ENCODE measurements at places on chromosomes 11 and 22.

- no peak for DNase-seq
Measured at GRCh38 chr11:8259306-8259959, 4.2 kb downstream of the LMO1 start.

- DNase-seq: no peak
Measured at GRCh38 chr11:64851831-64852351, 7.4 kb upstream of the CDC42BPG start.

- DNase-seq: no peak
Measured at GRCh38 chr11:4071914-4072313, 22.7 kb upstream of the RRM1 start.

DNA sequence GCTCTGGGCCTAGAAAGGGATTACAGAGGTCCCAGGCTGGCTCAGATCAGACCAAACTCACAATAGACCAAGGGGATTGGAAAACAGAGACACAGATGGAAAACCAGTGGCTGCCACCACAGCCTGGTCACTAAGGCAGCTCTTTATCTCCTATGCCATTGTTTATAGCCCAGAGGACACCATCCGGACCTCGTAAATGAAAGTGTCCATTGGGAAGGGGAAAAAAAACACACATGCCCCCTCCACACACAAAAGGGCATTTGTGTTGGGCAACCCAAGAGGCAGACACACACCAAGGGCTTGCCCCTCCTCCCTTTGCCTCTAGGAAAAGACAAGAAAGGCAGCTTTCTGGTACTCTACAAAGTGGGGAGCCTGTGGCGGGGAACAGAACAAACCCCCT is 85.9 kb downstream of the GAB2 start:
- no peak for DNase-seq

- no peak for DNase-seq
Measured at GRCh38 chr11:74608431-74608830, 16.0 kb downstream of the POLD3 start.

DNA sequence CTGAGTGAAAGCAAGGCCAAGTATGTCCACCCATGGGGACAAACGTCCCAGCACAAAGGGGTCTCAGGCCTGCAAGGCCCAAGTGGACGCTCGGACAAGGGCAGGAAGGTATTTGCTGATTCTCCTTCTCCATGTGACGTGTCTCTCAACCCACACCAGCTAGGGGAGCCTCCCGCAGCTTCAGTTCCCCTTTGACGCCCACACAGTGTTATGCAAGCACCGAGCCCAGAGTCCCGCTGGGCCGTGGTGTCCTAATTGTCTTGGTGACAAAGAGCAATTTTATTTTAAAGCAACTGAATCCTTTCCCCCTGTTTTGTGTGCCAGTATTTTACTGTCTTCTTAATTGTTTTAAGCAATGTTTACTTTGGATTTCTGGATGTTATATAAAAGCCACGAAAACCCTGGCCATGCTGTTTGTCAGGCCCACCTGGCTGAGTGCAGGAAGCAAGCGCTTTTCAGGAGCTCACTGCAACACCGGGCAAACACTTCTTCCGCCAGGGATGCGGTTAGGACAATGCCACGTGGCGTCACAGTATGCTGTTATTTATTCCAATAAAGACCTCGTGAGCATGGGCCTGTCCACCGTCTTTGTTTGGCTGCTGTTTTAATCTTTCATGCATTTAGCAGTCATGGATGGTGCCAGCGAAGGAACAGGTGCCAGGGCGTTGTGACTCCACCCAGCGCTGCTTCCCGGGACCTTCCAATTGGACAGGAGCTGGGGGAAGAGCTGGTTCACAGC is 8.2 kb upstream of the PARVG start:
- no peak for DNase-seq

DNA sequence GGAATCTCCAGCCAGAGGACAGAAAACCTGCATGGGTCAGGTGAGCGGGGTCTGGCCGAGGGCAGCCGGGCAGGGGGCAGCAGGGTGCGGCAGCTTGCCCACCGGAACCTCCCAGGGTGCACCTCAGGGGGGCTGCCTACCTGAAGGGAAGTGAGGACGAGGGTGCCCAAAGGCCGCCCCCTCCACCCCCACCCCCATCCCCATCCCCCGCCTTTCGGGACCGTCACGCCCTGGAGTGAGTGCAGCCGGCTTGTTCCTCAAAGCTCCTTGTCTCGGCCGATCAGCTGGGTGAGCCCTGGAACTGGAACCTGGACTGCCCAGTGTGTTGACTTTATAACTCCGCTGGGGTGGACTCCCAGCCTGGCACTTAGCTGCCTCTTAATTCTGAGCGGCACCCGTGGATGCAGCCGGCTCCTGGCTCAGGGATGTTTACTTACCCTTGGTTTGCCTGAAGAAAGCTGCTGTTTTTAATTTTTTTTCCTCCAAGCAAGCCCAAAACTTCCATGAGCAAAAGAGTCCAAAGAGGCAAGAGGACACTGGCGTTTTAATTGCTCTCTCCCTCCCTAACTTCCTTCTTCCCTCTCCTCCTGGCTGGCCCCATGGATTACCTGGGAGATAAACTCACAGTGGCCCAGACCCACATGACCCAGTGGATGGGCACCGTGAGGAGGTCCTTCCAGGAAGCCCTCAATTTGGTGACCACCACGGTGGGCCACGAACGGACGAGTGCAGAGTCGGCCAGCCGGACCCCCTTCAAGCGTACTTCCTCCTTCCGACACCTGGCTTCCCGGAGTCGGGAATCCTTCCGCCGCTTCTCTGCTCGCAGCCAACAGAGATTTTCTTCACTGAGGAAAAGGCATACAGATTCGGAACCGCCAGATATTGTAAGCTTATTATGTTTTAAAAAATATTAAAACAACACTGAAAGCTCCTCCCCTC is 87.8 kb upstream of the CRYBB3 start:
- DNase-seq: no peak

DNA sequence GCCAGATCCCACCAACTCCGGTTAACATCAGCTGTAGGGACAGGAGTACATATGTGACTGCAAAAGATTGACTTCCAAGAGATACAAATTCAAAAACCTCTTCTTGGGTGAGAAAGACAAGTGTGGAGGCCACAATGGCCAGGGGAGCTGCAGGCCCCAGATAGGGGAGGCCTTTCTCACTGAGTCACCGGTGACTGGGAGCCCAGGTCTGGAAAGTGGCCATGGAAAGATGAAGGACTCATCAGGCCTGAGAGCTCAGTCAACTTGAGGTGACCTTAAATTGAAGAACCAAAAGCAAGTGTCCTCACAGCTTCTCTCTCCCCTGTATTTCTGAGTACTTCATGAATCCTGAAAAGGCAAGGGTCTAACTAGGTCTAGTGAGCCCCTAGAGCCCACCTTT is 90.4 kb upstream of the CLPB start:
- no peak for DNase-seq

DNA sequence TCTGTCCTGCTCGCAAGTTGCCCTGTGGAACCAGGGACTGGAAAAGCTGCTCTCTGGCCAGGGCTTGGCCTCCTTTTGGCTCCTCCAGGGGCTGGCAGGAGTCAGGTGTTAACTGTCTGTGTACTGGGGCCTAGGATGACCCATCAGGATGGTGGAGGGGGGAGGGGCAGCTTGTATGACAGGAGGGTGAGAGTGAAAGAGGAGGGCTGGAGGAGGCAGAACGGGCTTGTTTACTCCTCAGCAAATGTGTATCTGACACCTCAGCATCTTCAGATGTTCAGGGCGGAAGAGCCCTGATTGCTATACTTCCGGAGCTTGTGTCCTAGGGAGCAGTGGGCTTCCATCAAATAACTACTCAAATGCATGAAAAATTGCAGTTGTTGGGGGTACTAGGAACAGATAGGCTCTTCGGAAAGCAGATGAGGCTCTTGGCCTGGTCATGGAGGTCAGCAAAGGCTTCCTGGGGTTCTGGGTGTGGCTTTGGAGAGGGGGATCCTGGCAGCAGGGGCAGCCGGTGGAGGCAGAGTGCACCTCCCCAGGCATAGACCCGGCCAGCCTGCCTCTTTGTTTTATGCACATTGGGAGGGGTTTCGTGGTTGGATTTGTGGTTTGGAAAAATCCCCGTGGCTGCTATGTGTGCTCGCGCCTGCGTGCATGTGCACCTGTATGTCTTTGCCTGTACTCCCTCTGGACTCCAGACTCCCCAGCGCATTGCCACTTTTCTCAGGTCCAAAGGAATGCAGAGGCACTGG is 31.2 kb downstream of the CD82 start:
- DNase-seq: peak; percentile 59

DNA sequence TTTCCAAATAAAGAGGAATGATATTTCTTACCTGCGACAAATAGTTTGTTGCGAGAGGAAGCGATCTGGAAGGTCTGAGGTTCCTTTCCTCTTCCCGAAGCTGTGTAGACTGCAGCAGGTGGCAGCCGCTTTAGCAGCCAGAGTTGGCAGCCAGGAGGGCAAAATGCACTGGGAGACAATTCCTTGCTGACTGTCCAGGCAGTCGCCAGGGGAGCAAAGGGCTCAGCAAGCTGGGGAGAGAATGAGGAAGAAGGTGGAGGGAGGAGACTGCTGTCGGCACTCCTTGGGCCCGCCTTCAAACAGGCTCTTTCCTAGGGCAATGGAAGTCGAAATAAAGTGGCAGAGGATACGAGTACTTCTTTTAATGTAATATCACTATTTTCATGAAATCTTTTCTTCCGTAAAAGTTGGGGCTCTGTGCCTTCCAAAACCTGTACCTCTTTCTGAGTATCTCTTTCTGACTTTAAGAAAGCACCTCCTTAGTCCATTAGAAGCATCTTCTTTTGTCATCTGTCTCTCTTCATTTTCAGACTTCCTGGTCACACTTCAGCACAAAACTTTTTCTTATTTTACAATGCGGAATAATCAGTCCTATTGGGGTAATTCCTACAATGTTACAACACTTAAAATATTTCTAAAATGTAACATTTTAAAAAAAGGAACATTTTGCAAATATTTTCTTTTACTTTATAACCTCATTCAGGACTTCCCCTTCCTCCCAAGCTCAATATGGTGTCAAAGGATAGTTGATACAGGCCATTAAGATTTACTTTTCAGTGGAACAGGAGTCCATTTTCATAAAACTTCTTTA is at the start of gene IL18:
IL18 (minus strand) TSS at position 220 of the 811 bp plus-strand sequence. CDS start 9,041 bp downstream, outside the sequence.
- DNase-seq: no peak

- no peak for DNase-seq
Measured at GRCh38 chr11:124724979-124725718, 14.6 kb upstream of the NRGN start.

GRCh38 chr11:66176650-66177049 is 91.8 kb upstream of the RAB1B start:
- no peak for DNase-seq

- no peak for DNase-seq
Measured at GRCh38 chr11:115501502-115501892, 2.7 kb downstream of the CADM1 start.

GRCh38 chr11:122786896-122787295 is 51.4 kb upstream of the CRTAM start:
- no peak for DNase-seq

DNA sequence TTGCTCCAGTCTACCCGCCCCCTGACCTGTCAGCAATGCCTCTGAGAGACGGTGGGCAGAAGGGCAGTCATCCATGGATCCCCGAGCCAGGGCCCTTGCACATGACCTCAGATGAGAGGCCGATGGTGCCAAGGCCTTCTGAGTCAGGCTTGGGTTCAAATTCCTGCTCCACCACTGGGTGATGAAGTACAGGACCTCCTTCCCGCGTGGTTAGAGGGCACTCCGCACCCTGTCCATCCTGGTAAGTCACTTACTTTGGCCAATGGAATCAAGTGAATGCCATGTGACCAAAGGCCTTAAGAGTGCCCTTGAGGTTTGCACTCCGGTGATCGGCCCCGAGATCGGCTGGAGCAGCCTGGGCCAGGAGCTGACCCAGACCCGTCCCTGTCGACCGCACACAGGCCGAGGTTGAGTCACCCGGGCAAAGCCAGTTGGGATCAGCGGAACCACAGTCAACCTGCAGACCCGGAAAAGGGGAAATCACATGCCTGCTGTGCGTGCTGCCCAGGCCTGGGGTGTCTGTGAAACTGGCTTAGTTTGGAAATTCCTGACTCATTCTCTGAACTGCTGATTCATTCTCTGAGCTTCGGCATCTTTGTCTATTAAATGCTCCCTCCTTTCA is 48.9 kb downstream of the RTL6 start:
- no peak for DNase-seq

- DNase-seq: no peak
Measured at GRCh38 chr11:122750049-122750448, 88.3 kb upstream of the CRTAM start.

DNA sequence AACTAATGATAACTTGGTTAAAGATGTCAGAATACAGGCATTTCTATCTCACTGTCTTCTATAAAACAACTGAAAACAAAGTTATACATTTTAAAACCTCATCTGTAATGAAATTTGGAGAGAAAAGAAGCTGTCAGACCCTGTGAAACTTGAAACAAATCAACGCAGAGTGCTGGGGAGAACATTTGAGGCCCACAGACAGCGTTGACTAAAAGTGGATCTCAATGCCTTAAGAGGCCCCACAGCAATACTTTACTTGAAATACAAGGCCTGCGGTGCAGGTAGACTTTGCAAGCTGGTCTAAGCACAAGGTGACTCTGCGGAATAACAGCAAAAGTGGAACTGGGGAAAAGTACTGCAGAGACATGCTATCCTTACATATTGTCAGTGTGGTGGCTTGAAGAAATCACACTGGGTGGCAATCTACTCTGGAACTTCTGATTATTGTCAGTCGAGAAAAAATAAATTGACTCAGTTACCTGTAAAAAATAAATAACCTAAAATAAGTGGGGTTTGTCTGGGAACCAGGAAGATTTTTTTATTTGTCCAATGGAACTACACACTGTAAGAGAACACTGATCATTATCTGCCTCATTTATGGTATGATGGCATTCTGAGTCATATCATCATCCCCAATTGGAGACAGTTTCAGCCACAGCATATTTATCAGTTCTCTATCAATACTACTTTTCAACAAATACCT is 138.9 kb downstream of the LUZP2 start:
- DNase-seq: no peak

GRCh38 chr11:70505331-70505731 is 107.0 kb downstream of the CTTN start:
- no peak for DNase-seq

GRCh38 chr11:103051151-103051801 is 40.7 kb downstream of the DCUN1D5 start:
- DNase-seq: no peak

DNA sequence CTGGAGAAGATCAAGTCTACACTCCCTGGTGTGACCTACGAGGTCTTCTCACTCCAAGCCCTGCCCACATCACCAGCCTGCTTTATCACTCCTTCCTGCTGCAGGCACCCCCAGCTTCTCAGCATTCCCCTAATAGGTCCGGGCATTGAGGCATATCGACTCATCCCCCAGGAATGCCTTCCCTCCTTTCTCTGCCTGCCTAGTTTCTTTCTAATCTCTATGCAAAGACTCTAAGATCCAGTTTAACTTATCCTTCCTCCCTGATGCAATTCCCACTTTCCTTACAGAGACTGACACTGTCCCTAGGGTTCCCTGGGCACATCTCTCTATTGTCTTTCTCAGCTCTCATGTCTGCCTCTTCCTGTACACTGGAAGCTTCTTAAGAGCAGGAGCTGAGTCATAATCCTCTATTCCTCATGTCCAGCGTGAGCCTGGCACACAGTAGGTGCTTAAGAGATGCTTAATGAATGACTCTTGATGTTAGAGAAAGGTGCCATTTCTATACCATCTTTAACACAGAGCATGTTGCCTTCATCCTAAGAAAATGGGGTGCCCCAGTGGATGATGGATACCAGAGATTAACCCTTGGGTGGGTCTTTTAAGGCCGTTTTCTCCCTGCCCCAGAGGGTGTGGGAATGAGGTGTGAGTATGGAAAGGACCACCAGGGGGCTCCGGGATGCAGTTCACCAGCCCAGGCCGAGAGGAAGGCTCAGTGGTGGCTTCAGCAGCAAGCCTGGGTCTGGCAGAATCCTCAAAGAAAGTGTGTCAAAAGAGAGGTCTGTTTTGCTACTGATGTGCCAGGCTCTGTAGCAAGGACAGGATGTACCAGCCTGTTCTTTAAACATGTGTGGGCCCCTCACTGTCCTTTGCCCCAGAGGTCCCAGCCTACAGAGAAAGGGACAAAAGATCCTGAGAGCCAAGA is 34.7 kb downstream of the PARVA start:
- peak; percentile 2 for DNase-seq

Measured in activated CD4-positive, alpha-beta T cell treated with anti-CD3 and anti-CD28 coated beads, Interleukin-2, amount 50 U/mL, for 4 hours (primary cell).